ENCODE measurements at places on chromosomes 13 and 19.

GRCh38 chr13:44237881-44238421 lies 135.7 kb upstream of the SERP2 start:
- DNase-seq, result peak; percentile 88

DNA sequence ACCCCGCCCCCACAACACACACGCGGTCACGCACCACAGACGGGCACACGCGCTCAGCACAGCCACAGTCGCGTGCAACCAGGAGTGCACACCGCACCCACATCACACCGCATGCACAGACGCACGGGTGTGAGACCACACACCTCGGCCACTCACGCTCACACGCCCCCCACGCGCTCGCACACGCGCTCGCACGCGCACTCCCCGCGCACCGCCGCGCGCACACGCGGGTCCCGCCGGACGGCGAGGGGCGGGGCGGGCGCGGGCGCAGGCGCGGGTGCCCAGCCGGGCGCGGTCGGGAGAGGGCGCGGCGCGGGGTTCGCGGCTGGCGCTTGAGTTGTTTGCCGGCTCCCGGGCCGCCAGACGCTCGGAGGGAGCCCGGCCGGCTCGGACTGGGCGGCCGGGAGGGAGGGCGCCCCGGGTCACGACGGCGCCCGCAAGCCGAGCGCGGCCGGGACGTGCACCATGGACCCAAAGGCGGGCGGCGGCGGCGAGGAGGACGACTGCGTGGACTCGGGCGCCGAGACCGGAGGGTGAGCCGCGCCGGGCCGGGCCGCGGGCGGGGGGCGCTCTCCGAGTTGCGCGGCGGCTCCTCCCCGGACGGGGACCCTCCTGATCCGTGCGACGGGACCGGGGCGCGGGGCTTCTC lies at the start of gene FAM124A:
Gene FAM124A, plus strand, starts transcription at position 362 of the 649 bp plus-strand sequence. Its CDS starts 104 bp downstream, at position 466.
- DNase-seq, result peak; percentile 4

DNA sequence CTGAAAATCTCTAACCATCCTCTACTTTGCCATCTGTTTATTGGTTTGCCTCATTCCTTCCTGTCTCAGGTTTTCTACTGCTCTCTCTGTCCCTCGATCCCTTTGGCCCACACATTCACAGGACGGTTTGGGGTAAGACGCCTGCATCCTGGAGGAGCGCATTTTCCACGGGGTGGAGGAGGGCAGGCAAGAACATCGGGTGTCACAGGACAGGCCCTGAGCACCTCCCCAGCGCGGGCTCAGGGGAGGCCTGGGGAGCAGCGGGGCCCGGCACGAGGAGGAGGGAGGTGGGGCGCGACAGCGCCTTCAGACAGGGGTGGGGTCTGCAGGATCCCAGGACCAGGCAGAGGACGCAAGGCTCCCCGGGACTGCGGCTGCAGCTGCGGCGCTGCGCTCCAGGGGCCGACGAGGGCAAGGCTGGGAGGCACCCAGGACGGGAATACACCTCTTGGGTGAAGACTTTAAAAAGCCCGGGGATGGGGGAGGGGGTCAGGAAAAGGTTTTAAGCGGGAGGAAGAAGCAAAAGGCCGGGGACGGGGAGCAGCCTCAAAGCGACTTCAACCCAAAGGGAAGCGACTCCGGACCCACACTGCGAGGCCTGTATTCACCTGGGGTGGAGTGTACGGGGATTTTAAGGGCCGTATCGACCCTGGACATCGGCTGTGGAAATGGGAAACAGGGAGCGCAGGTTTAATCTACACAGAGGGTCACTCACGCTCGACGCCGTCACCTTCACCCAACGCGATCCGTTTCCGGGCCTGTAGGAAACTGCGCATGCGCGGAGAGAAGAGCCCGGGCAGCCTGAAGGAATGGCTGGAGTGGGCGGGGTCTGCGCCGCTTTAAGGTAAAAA lies at the start of gene ZNF415:
Gene ZNF415, minus strand, starts transcription at position 770 of the 851 bp plus-strand sequence. CDS start 10,234 bp downstream, outside the sequence.
- peak; percentile 15 for DNase-seq

GRCh38 chr13:40130871-40131636 lies 475.6 kb downstream of the COG6 start:
- no peak for DNase-seq

- no peak for DNase-seq
Measured at GRCh38 chr13:113553511-113554332, 30.8 kb upstream of the TFDP1 start.

All from skin of body (tissue), 3 donors.